ENCODE measurements at places on chromosomes 5 and 9. TPM values are rescaled to one million over a fixed set of nuclear protein-coding genes. Genes with fewer than 3 reads are reported as not detected.

The FAM120AOS gene
- total RNA-seq: 40.3 TPM

DNA sequence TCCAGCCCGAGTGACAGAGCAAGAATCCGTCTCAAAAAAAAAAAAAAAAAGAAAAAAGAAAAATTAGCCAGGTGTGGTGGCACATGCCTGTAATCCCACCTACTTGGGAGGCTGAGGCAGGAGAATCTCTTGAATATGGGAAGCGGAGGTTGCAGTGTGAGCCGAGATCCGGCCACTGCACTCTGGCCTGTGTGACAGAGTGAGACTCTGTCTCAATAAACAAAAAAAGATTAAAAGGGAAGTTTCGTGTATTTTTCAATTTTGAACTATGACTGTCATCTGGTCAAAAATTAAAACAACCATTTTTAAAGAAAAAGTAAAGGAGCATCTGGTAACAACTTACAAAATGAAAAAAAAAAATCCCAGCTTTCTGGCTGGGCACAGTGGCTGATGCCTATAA is 36.3 kb upstream of the PLIN2 start:
- DNase-seq: no peak

- DNase-seq: no peak
Measured at GRCh38 chr5:54832045-54832444, 153.3 kb downstream of the ESM1 start.

GRCh38 chr5:119651486-119651885 is 22.1 kb downstream of the FAM170A start:
- no peak for DNase-seq

- DNase-seq: no peak
Measured at GRCh38 chr5:179271821-179272325, 73.4 kb downstream of the ADAMTS2 start.

DNA sequence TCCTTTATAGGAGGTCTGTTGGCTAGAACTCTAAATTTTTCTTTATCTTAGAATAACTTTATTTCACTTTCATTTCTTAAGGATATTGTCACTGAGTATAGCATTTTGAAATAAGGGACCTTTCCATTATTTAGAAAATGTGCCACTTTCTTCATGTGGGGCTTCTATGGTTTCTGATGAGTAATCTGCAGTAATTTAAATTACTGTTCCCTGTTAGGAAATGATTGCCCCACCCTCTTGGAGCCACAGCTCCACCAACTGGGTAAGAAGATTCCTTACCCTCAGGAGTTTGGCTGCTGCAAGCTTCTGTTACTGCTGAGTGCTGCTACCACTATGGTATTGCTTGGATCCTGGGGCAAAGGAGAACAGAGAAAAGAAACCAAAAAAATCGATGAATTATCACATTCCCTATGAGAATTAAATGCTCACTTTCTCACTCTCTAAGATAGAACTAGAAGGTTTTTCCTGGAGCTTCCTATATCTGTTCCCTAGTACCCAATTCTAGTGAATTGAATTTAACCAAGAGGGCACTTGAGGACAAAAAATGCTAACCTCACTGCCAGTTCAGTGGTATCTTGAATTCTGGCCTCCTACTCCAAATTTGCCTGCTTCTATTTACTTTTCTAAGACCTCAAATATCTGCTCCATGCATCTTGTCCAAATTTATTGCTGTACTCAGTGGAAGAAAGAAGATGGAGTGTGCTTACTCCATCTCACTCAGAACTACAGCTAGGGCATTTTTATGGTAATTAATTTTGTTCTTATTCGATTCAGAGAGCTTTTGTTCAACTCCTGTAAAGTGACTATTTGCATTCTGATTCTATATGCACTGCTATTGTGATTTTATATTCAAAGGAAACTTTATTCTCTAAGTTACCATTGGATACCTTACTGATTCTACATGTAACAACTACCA is 2111.3 kb downstream of the MAT2B start:
- no peak for DNase-seq

Data from CD8-positive, alpha-beta T cell (primary cell).